ENCODE measurements at places on chromosomes 4 and X.

DNA sequence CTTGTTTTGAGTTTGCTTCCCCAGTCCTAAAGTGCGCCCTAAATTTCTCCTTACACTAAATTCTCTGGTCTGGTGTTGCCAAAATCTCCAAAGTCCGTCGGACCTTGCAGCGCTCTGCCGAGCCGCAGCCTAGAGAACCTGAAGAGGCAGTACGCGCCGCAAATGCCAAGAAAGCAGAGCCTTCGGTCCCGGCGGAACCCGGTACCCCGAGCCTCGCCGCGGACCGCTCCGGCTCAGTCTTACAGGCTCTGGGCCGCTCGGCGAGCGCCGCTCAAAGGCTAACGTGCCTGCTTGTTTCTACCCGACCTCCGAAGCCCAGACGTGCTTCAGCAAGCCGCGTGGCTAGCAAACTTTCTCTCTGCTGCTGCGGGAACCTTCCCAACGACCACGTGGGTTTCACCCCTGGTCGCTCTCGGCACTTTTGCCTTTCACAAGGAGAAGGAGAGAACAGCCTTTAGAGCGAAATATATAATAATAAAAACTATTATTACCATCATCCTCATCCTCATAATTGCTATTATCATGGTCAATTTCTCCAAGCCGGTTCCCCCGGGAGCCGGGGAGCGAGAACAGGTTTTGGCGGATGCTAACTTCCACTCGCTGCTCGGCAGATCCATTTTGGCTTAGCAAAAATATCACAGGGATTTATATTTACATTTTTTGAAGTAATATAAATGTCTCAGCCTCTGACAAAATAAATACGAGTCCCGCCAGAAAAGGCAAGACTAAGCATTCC lies 2.2 kb upstream of the HTR2C start:
- DNase-seq = no peak

DNA sequence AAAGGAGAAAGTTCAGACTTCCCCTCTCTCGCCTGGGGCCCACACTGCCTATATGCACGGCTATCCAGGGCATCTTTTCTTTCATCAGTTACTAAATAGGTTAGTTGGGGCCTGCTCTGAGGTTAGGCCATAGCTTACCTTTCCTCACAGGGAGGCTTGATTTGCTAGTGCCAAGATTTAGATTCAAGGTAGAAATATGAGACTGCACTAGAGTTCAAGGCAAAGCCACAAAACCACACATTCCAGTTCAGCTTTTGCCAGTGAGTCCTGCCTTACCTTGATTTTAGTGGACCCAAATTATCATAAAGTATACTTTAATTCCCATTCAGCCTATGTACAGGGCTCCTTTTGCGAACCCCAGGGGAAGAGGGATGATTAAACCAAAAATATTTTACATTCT lies 762.8 kb downstream of the PDHA2 start:
- DNase-seq = no peak

DNA sequence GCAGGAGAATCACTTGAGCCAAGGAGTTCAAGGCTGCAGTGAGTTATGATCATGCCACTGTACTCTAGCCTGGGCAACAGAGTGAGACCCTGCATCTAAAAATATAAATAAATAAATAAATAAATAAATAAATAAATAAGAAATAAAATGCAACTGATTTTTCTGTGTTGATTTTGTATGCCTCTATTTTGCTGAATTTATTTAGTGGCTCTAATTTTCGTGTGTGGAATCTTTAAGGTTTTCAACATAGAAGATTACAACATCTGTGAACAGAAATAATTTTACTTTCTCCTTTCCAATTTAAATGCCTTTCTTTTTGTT lies 30.9 kb upstream of the ABCG2 start:
- DNase-seq = no peak

DNA sequence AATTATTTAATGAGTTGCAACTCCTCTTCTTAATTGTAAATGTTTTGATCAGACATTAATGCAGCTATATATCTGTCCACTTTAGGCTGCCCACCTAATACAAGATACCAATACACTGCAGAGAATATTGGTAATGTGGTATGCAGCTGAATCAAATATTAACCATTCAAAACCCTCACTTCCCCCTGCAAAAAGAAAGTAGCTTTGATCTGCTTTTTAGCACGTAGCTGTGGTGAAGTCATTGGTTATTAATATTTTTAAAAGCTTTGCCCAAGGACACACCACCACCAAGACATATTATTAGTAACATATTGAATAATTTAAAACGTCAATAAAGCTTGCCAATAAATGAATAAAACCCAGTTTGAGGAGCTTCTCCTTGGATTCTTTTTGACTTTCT lies 28.6 kb upstream of the CYP2U1 start:
- DNase-seq = no peak

DNA sequence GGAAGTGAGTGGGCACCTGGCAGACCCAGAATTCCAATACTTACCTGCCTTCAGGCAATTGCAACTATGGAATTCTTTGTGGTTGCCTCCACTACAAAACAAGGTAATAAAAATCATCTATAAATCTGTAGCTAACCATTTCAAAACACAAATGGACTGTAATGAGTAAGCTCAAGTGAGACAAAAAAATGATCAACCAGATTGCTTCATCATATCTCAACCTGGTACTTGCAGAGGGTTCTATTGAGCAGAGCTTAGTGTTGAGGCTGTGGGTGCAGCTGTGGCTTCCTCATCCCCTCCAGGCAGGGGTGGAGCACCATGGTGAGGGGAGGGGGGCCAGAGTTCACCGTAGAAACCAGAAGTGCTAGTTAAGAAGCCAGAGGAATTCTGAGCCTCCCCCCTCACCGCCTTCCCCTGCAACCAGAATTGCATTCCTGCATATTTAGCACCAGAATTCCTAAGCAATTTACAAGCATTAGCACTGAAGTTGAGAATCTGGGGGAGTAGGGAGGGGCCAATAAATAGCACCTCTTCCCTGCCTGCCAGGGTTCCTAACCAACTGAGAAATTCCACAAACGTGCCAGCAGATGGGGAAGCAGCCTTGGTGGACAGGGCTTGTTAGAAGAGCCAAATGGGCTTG lies 11.5 kb downstream of the CTAG1A start:
- DNase-seq = no peak

DNA sequence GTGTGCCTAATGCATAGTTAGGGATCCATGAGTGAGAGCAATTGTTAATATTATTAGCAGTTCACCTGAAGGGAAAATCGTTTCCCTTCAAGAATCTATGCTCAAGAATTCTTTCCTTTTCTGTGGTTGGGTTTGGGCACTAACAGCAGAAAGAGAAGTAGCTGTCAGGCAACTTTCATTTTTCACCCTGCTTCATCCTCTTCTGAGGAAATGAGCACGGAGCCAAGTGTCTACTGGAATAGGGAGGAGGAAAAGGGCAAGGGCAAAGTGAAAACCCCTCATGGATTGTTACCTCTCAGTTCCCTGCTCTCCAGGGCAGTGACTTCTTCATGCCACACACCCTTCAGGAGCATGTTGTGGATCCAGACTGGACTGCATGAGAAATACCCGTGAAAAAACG lies 2.6 kb upstream of the HPGDS start:
- DNase-seq = no peak

DNA sequence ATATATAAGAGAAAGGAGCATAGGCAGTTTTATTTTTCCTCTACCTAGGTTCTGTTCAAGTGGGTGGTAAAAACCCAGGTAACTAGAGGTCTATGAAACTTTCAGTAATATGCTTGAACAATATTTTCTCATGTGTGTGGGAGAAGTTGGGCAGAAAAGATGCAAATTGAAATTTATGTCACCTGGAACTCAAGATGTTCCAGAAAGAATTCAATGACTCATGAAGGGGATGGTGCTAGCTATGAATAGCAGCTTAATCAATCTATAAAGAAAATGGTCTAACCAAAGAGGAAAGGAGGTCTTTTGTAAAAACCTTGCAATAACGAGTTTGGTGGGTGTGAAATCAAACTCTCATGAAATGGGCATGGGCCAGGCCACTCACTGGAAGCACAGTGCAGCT lies 263.8 kb downstream of the INPP4B start:
- DNase-seq = no peak

GRCh38 chrX:110418316-110419235 lies 59.9 kb downstream of the RTL9 start:
- no peak for DNase-seq

DNA sequence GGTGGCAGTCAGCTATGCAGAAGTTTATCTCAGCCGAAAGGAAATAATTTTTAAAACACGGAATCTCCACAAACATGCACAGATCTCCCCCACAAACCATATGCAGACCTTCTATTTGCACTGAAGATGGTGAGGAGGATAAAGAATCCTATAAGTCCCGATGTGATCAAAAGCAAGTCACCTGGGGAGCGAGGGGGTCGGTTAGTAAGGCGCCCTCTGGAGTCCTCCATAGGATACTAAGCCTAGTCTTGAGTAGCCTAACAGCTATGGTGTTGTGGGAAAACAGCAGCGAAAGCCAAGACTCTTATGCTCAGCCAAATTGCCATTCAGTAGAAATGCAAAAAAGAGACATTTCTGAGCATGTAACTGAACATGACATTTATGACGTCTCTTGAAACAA lies 210.9 kb downstream of the FRMPD4 start:
- DNase-seq = no peak

- DNase-seq = no peak
Observed at GRCh38 chr4:189304167-189304566, 636.5 kb upstream of the FRG1 start.

GRCh38 chrX:101357166-101357795 lies 8.7 kb upstream of the TIMM8A start:
- DNase-seq = no peak

DNA sequence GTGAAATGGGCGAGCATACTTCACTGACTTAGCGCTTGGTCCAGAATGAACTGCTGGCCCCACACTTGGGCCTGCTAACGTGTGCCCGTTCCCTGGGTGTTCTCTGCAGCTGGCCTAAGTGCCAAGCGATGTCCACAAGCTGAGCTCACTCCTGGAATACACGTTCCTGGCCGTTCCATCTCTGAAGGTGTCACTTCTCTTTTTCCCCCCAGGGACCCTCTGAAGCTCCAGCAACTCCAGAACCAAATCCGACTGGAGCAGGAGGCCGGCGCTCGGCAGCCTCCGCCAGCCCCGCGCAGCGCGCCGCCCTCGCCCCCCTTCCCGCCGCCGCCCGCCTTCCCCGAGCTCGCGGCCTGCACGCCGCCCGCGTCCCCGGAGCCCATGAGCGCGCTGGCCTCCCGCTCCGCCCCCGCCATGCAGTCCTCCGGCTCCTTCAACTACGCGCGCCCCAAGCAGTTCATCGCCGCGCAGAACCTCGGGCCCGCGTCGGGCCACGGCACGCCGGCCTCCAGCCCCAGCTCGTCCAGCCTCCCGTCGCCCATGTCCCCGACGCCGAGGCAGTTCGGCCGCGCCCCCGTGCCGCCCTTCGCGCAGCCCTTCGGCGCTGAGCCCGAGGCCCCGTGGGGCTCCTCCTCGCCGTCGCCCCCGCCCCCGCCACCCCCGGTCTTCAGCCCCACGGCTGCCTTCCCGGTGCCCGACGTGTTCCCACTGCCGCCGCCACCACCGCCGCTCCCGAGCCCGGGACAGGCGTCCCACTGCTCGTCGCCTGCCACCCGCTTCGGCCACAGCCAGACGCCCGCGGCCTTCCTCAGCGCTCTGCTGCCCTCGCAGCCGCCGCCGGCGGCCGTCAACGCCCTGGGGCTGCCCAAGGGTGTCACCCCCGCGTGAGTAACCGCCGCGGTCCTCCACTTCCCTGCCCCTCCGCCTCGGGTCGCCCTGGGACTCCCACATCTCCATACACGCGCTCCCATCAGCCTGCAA lies 132.3 kb downstream of the CBR4 start:
- DNase-seq = no peak

- DNase-seq = no peak
Observed at GRCh38 chrX:29039501-29039900, 452.3 kb downstream of the IL1RAPL1 start.

DNA sequence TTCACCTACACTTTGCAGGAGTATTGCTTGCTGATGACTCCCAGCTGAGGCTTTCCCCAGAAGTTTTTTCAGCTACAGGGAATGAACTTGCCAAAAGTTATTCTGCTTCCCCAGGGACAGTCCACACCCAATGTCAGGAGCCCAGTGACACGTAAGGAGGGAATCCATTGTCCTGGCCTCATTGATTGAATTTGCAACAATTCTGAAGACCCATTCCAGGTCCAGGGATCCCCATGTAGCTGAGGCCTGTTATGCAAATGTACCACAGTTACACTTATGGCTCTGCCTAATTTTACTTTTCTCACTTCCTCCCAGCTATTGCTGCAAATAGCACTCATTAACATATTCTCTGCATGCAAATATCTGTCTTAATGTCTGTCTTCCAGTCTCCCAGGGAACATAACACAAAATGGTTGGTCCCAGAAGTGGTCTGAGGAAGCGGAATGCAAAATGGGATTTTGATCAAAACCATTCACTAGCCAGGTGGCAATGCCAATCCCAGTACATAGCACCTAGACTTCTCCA lies 113.7 kb upstream of the ACTRT1 start:
- no peak for DNase-seq

- no peak for DNase-seq
Observed at GRCh38 chr4:153777421-153777820, 11.5 kb downstream of the SFRP2 start.

GRCh38 chr4:107689912-107690587 lies 30.0 kb downstream of the PAPSS1 start:
- no peak for DNase-seq

- no peak for DNase-seq
Observed at GRCh38 chr4:24799544-24800324, 4.4 kb downstream of the SOD3 start.

DNA sequence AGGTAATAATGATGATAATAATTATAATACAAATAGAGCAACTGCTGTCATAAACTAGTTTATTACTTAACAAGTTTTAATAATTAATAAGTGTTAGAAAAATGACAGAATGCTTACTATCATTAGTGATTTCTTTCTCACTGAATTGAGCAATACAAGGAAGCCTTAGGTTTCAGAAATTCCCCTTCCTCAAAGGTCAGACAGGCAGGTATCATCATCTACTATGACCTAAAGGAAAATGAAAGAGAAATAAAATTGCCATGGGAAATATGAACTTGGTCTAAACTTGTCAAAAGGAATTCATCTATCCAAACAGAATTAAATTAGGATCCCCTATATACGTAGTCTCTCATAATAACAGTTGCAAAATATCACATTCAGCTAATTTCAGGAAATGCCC lies 56.3 kb upstream of the SLC7A11 start:
- no peak for DNase-seq

DNA sequence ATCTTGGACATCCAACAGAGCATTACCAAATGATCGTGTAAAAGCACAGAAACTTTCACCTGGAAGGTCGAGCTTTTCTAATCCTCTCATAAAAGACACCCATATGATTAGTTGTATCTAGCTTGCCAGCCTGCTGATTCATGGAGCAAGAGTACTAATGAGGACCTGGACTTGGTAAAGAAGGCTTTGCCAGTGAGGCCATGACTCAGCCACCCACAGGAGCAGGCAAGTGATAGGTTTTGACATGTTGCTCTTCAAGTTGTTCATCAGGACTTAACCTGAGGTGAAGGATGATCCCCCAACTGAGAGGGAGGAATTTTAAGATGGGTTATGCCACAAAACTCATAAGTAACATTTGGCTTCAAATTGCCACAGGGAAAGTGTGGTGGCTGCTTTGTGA lies 24.7 kb upstream of the EPGN start:
- no peak for DNase-seq

DNA sequence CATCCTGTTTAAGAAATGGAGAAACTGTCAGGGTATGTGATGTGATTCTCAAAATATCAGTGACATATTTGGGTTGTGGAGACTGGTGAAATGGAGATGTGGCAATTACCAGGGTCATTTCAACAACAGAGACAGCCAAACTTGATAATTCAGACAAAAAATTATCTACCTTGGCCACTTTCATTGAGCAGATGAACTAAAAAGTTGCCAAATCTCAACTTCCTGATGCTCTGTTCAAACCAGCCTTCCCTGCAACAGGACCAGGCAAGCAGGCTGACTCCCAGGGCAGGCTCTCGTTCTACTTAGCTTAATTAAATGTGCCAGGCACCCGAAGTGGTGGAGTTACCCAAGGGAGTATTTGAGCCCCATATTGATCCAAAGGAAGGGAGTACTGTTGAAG lies 199.6 kb downstream of the AFF2 start:
- no peak for DNase-seq
